ENCODE measurements at places on chromosomes 11 and 22. TPM values are rescaled to one million over a fixed set of nuclear protein-coding genes. Genes with fewer than 3 reads are reported as not detected.

Gene OR4X1
- not detected for total RNA-seq

Gene SLC22A6
- not detected for total RNA-seq

Gene RTN4RL2
- 2.4 TPM for total RNA-seq

Gene CST6
- 3.0 TPM for total RNA-seq

Gene LRRC74B
- not detected for total RNA-seq

Gene OTOG
- total RNA-seq, result 0.16 TPM

All from hepatocyte (in vitro differentiated cells).